Renal pelvis (tissue), 12 donors: ENCODE measurements at places on chromosomes 12 and 14. TPM values are rescaled to one million over a fixed set of nuclear protein-coding genes. Genes with fewer than 3 reads are reported as not detected.
A peak's percentile ranks its signal among the peaks of the same experiment; 100 is the strongest.

NID2 gene
- polyA plus RNA-seq: 102 TPM

SEC23A gene
- polyA plus RNA-seq: 66.5 TPM

TAS2R19 gene
- 1.4 TPM for polyA plus RNA-seq

VPS29 gene
- polyA plus RNA-seq: 154 TPM

TCL1B gene
- polyA plus RNA-seq: not detected

ESRRB gene
- 6.6 TPM for polyA plus RNA-seq

CACNB3 gene
- polyA plus RNA-seq: 53.1 TPM

CD163 gene
- 8.4 TPM for polyA plus RNA-seq

- no peak for DNase-seq
Measured at GRCh38 chr12:98653866-98654493, 8.9 kb downstream of the APAF1 start.

- DNase-seq: no peak
Measured at GRCh38 chr12:39541471-39541870, 78.1 kb downstream of the ABCD2 start.

DNA sequence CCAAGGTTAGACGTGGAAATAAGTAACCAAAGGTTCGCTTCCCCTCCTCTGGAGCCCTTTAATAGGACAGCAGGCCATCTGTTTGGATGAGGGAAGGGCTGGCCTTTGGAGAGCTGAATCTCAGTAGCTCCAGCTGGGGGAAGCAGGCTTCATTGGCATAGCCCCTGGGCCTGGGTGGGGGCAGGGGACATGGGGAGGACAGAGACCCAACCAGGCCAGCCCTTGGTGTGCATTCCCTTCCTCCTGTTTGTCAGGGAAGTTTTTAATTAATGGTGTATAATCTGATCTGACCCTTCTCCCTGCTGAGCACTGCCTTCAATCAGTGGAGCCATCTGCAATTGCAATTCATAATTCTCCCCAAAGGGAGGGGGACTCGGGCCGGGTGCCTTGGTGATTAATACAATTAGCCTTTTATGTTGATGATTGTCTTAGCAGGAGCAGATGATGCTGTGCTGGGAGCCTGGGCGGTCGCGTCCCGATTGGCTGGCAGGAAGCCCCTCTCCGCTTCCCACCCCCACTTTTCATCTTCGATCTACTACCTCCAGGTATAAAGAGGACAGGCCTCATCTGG is 6.4 kb downstream of the AQP6 start:
- DNase-seq: no peak

GRCh38 chr12:92810370-92810769 is 107.6 kb downstream of the PLEKHG7 start:
- DNase-seq: no peak

DNA sequence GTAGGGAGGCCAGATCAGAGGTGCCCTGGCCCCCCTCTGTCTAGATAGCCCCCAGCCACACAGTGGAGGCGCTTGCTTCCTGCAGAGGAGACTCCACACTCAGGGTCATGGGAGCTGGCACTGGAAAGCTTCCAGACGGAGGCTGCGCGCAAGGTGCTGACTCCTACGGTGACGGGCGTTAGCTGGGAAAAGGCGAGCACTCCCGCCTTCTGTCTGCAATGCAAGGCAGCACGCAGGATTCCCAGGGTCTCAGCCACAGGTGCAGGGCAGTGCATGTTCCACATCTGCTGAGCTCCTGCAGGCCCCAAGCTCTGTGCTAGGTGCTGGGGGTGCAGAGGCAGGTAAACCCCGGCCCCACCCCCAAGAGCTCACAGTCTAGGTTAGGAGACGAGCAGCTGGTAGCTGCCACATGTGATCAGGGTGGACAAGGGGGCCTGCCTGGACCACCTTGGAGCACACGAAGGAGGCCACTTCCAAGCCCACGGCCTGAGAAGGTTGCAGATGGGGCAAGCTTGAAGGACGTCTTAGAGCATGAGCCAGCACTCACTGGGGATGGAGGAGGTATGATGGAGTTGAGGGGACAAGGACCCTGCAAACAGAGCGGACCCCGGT is 310.9 kb upstream of the DIO3 start:
- no peak for DNase-seq

DNA sequence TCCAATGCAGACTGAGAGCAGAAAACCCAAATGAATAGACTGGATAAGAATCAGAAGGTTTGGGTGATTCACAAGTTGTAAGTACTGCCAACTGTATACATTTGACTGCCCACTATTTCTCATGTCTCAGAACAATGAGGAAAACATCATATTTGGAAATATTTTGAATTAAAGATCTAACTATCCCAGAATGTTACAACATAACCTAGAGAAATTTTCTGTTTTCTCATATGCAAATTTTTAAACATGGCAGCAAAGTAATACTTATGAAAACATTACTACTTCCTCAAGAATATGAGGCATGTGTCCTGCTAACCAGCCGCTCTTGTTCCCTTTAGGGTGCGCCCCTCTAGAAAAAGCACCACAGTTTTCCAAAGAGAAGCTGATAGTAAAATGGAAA is 179.9 kb downstream of the PTPRO start:
- no peak for DNase-seq

DNA sequence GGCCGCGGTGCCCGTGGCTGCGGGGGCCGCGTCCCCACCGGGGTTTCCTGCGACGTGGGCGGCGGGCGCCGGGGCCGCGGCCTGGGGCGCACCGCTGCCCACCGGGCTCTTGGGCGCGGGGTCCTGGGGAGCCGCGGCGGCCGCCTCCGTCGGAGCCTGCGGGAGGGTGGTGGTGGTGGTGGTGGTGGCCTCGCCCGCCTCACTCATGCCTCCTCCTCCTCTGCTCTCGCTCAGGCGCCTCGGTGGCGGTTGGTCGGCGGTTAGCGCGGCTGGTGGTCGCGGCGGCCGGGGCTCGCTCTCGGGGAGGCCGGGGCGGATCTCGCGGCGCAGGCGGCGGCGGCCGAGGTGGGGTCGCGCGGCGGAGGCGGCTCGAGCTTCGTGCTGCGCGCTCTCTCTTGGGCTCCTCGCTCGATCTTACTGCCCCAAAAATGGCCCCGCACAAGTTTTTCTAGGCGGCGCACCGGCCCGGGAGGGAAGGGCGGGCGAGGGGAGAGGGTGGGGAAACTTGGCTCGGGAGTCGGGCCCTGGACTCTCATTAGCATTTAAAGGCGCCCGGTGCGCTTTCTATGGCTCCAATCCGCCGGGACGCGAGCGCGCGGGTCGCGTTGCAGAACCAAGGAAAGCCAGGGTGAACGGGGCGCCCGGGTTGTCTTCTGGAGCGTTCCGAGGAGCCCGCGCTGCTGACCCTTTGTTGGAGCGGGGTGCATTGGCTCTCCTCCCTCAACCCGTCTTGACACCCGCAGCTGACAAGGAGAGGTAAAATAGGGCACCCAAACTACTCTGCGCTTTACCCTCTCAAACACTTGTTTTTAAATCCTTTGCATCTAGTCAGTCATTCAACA is at the start of gene YBX3:
TSS of gene YBX3 (minus strand) at position 419 of the 842 bp plus-strand sequence. CDS start at position 207, 212 bp downstream.
- peak; percentile 85 for DNase-seq

GRCh38 chr14:27008187-27008586 is 410.4 kb upstream of the NOVA1 start:
- DNase-seq: no peak

DNA sequence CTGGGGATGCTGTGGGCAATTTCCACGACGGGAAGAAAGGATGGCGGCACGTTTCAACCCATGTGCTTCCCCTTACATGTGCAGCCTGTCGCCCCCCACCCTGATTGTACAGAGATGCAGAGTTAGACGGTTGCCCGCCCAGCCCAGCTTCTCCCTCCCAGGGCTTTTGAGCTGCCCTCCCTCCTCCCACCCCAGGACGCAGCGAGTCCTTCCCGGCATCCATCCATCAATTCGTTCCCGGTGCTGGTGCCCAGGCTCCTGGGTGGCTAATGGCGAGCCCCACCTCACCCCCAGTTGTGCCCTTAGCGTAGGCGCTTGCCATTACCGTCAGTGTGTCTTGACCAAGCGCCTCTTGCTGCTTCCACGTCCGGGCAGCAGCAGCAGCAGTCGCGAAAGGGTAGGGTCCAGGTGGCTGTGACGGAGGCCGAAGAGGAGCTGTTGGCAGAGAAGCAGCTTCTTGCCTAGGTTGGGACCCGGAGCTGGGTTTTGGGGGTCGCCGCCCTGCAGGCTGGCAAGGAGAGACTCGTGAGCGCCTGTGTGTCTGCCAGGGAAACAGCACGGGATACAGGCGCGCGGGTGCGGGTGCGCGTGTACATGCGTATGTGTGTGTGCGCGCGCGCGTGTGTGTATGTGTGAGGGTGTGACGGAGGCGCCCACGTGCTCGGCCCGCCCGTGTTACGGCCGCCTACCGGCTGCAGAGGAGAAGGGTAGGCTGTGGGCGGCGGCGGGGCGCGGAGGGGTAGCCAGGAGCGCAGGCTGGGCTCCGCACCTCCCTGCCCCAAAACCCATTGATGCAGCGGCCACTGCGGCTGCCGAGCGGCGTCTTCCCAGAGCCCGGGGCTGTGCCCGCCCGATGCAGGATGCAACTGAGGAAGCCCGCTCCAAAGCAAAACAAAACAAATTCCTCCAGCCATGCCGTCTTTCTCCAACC is at the start of gene SLC6A15:
TSS of gene SLC6A15 (minus strand) at position 602 of the 931 bp plus-strand sequence. CDS start 20,679 bp downstream, outside the sequence.
- DNase-seq: peak; percentile 69

GRCh38 chr12:73589220-73589619 is 948.4 kb upstream of the ATXN7L3B start:
- DNase-seq: no peak

DNA sequence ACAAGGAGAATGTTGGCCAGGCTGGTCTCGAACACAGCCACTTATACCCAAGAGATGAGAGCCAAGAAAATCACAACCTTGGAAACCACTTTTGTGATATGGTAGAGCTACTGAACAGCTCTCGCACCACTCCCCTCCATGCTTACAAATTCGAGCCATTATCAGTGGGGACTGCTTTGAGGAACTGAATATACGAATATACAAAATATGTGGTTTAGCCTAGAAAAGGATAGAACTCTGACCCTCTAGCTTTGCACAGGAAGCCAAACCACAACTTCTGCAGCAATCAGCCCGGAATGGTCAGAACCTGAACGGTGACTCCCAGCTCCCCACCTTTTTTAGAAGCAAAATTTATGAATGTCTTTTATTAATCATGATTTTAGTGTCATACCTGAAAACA is 129.8 kb upstream of the TMEM132C start:
- no peak for DNase-seq

DNA sequence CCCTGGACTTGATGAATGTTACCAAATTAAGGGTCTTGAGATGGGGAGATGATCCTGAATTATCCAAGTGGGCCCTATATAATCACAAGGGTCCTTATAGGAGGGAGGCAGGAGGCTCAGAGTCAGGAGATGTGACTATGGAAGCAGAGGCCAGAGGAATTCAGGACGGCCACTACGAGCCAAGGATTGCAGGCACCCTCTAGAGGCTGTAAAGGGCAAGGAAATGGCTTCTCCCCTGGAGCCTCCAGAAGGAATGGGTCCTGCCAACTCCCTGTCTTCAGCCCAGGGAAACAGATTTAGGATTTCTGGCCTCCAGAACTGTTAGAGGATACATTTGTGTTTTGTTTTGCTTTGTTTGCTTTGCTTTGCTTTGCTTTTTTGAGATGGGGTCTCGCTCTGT is 8.8 kb downstream of the BDKRB1 start:
- DNase-seq: no peak

GRCh38 chr12:94039914-94040313 is 108.5 kb upstream of the PLXNC1 start:
- no peak for DNase-seq

- no peak for DNase-seq
Measured at GRCh38 chr14:105015242-105015641, 5.6 kb downstream of the CDCA4 start.

DNA sequence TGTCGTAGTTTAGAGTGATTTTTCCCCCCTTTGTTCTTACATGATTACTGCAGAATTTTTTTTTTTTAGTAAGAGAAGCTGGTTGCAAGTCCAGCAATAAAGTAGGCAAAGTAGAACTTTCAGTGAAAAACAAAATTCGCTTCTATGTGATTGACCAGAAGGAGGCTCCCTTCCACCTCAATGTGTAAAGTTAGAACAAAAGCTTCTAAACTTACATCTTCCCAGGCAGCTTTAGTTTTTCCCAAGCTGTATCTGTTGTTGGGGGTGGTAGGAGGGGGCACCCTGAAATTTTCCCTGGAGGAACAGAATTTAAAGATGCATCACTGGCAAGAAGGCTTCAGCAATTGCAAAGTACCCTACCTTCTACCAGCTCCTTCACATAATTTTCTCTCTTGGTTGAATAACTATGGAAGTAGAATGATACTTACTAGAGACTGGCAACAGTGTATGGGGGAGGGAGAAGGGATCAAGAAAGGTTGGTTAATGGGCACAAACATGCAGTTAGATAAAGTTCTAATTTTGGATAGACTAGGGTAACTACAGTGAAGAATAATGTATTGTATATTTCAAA is 87.3 kb upstream of the E2F7 start:
- DNase-seq: peak; percentile 43

DNA sequence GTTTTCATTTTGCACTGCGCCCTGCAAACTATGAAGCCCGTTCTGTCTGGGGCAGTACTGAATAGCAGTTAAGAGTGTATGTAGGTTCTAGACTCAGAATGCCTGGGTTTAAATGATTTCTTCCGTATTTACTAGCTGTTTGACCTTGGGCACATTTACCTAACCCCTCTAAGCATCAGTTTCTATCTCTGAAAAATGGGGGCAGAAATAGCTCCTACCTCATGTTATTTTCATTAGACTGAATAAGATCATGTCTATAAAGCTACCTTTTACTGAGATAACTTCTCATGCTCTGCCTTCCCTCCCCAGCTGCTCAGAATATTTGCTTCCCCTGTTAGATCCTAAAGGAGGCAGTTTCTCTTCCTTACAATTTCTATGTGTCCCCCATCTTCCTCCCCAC is 5.7 kb downstream of the PAH start:
- DNase-seq: no peak

DNA sequence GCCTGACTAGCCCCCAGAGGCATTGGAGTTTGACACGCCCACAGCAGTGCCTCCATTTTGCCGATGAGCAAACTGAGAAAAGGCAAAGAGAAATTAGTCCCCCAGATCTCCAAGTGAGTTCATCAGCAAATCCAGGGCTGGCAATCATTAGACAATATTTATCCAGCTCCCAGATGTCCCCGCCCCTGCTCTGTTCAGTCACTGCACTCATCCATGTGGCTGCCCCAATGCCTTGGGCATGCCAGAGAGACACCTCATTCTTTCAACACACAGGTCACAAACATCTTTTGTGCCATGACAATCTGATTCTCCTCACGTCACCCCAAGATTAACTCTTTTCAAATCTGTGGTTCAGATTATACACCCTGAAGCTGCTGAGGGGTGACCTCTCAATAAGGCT is 43.5 kb downstream of the DPF3 start:
- DNase-seq: no peak

DNA sequence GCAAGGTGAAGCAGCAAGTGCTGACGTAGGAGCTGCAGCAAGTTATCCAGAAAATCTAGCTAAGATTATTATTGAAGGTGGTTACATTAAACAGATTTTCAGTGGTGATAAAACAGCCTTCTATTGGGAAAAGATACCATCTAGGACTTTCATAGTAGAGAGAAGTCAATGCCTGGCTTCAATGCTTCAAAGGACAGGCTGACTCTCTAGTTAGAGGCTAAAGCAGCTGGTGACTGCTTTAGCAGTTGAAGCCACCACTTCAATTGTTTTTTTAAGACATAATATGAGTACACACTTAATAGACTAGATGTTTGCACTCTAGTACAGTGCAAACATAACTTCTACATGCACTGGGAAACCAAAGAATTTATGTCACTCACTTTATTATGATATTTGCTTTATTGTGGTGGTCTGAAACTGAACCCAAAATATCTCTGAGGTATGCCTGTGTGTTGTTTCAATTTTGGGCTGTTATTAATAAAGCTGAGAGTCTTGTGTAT is 1026.9 kb upstream of the FOXG1 start:
- no peak for DNase-seq
